ENCODE measurements at places on chromosomes 4 and X.
A peak's percentile ranks its signal among the peaks of the same experiment; 100 is the strongest.

GRCh38 chrX:14303891-14304290 is 225.4 kb upstream of the GLRA2 start:
- no peak for DNase-seq

- DNase-seq = no peak
Measured at GRCh38 chrX:100404851-100405250, 5.2 kb downstream of the PCDH19 start.

GRCh38 chr4:82005158-82005557 is 368.6 kb downstream of the HNRNPD start:
- DNase-seq = no peak

GRCh38 chr4:78058591-78059523 is 1.7 kb downstream of the FRAS1 start:
- no peak for DNase-seq

DNA sequence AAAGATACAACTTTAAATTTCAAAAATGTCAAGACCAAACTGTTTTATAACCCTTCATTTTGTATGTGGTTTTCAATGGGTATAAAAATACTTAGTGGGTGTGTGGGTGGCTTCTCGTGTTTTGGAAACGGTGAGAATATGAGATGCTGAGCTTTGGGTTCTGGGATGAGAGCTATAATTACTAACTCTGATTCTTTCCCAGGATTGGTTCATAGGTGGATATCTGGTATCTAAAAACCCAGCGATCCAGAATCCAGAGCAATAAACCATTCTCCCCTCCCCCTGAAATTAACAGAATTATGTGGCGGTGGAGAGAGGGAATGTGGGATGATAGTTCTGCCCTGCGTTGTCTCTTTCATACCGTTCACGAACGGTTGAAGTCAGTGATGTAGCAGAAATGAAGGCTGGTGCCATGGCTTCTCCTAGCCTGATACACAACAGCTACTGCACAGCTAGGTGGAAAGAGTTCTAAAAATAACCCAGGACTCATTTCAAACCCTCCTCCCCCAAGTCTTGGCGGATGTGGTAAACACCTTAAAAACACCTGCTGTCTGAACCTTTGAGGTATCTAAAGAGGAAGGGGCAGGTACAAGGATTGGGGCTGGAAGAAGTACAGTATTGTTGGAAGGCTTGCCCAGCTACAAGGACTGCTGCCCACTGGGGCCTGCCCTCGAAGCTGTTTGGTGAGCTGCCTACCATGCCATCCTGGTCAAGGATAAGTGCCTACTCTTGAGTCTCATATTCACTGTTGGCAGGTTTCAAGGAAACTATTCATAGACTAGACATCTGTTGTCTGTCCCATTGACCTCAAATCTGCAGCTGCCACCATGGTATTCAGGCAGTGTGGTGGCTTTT is 44.5 kb downstream of the SEPTIN11 start:
- DNase-seq = peak; percentile 71

DNA sequence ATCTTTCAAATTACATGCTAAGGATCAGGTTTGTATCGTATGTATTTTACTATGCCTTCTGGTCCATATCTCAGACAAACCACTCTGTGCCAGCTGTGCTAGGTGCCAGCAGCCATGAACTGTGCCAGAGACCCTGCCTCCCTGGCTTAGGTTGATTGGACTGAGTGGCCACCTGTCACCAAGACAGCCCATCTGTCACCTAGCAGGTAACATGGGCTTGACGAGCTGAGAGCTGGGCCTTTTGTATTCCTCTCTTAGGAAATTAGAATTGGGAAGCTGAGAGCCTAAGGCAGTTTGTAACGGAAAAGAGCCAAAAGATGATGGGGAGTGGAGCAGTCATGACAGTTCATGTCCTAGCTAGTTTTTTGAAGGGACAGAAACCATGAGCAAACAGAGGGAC is 42.5 kb downstream of the TMEM164 start:
- DNase-seq = no peak

DNA sequence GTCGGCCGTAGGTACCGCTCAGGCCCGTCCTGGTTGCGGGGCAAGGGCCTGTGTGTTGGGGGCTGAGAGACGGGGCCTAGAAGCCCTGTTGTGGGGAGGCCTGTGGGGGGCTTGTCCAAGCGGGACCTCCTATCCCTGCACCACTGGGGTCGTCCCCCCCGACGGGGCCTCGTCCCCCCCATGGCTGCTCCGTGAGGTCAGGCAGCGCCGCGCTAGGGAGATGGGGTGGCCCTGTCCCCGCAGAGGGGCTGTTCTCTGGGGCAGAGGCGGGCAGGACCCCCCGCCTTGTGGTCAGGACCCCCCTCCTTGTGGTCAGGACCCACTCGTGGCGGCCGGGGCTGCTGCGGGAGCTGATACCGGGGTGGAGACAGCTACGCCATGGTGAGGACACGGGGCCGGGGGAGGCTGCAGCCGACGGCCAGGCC is 12.1 kb upstream of the GTPBP6 start:
- no peak for DNase-seq

- DNase-seq = no peak
Measured at GRCh38 chr4:138450546-138451275, 208.6 kb upstream of the SLC7A11 start.

- DNase-seq = no peak
Measured at GRCh38 chr4:169663831-169664230, 43.5 kb downstream of the CLCN3 start.

- DNase-seq = no peak
Measured at GRCh38 chr4:94582517-94582916, 130.8 kb downstream of the PDLIM5 start.

GRCh38 chrX:48474127-48474526 is 1.9 kb upstream of the FTSJ1 start:
- DNase-seq = no peak

- no peak for DNase-seq
Measured at GRCh38 chrX:150958177-150958576, 25.0 kb upstream of the HMGB3 start.

DNA sequence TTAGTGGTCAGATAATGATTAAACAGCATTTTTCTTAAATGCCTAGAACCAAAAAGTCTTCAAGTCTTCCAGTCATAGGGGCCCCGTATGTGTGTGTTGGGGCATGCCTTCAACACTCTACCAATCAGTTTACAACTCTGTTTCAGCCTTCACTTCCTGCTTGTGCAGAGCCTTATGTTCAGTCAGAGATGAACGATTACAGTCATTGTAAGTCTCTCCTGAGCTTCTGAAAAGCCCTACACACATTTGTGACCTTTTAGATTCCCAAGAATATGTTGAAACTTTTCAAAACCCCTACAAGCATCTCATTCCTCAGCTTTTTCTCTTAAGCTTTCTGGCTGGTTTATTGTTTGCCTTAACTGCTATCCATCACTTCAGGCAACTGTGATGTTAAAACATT is 591.2 kb downstream of the ZNF674 start:
- no peak for DNase-seq

DNA sequence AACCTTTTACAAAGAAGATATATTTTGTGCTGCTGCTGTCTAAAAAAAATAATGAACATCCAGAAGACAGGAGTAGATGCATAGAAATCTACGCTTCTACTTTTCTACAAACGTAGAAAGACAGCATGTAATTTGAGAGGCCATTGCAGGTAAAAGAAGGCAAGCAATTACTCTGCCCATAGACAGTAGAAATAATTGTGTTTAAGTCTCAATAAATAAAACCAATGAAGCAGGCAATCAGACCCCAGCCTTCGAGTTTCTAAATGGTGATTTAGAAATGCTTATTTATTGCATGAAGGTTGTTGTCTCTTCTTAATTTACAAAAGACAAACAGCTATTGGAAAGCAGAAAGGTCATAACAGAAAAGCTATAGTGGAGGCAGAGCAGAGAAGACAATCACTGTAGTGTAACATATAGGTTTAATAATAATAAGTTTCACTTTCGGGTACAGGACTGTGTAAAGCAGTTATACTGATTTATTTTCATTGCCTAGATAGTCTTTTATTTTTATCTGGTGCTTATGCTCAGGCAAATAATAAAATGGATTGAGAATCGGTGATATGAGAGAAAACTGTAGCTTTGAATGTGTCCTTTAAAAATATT is 123.0 kb upstream of the TACR3 start:
- DNase-seq = no peak

- no peak for DNase-seq
Measured at GRCh38 chr4:157076578-157076947, 613 bp downstream of the GLRB start.

DNA sequence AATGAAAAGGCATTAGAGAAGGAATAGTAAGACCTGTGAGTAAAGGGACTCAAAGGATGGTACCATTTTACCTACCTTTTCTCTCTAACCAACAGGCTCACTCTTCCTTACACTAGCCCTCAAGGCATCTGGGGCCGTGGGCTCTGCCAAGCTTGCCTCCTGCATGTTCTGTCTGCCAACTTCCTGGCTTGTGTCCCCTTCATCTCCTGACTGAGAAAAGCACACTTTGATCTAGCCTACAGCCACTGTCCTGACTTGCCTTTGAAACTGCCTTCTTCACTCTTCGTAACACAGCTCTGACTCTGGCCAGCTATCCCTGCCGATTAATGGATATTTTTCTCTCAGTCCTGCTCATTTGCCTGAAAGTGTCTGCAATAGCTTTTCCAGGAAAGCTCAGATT is 76.5 kb downstream of the RASGEF1B start:
- DNase-seq = no peak

- no peak for DNase-seq
Measured at GRCh38 chrX:44765556-44765955, 78.3 kb upstream of the DUSP21 start.

GRCh38 chrX:41314204-41314603 is 19.8 kb upstream of the DDX3X start:
- DNase-seq = no peak

DNA sequence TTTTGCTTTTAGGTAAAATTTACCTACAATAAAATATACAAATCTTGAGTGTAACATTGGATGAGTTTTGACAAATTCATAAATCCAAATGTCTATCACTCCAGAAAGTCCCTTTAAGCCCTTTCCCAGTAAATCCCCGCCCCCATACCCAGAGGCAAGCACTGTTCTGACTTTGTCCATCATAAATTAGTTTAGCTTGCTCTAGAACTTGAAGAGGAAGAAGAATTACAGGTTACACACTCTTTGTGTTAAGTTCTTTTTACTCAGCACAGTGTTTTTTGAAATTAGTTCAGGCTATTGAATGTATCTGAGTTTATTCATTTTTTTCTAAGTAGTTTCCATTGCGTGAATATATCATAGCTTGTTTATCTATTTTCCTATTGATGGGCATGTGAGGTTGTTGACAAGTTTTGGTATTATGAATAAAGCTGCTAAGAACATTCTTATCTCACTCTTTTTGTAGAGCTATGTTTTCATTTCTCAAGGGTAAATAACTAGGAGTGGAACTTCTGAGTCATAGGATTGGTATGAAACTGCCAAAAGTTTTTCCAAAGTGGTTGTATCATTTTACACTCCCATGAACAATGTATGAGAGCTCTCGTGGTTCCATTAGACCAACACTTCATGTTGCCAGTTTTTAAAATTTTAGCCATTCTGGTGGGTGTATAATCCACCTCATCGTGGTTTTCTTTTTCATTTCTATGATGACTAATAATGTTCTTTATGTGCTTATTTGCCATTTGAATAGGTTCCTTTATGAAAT is 22.4 kb upstream of the HPSE start:
- DNase-seq = no peak

DNA sequence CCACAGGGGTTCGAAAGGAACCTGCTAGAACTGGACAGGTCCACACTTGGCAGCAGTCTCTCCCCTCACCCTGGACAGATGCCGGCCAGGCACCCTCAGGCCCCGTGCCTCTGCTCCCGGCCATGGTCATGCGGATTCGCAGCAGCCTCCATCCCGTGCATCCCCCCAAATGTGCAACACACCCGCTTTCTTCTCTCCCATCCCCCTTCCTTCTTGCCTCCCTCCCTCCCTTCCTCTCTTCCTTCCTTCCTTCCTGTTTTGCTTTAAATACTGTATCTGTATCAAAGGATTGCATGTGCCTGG is 35.0 kb upstream of the HMX1 start:
- DNase-seq = no peak

GRCh38 chrX:124010157-124010556 is 48.7 kb downstream of the STAG2 start:
- no peak for DNase-seq

- DNase-seq = no peak
Measured at GRCh38 chr4:94641702-94642560, 115.8 kb upstream of the BMPR1B start.

- DNase-seq = no peak
Measured at GRCh38 chr4:103129174-103129573, 29.5 kb upstream of the BDH2 start.

GRCh38 chrX:41332408-41333002 is 1.5 kb upstream of the DDX3X start:
- peak; percentile 44 for DNase-seq

- no peak for DNase-seq
Measured at GRCh38 chr4:22020129-22020528, 71.6 kb upstream of the KCNIP4 start.

DNA sequence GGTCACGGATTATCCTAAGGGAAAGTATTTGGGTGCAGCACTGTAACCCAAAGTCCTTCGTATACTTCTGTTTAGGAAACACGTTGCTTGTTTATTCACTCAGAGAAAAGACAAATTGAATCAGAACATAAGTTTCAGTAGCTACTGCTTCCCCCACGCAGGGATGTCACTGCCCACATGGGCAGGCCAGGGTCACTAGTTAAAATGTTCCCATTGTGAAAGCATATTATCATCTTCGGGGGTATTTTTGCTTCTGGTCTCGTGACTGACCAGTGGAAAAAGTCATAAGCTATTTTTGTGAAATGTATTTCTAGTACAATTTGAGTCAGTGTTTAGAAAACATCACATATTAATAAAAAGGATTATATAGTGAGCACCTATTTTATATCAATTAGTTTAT is 377.8 kb downstream of the PCDH7 start:
- no peak for DNase-seq

- no peak for DNase-seq
Measured at GRCh38 chr4:52939739-52940138, 77.6 kb downstream of the RASL11B start.

GRCh38 chrX:147884958-147885357 is 26.8 kb upstream of the FMR1 start:
- no peak for DNase-seq

GRCh38 chr4:10596586-10597290 is 87.8 kb downstream of the CLNK start:
- DNase-seq = no peak

DNA sequence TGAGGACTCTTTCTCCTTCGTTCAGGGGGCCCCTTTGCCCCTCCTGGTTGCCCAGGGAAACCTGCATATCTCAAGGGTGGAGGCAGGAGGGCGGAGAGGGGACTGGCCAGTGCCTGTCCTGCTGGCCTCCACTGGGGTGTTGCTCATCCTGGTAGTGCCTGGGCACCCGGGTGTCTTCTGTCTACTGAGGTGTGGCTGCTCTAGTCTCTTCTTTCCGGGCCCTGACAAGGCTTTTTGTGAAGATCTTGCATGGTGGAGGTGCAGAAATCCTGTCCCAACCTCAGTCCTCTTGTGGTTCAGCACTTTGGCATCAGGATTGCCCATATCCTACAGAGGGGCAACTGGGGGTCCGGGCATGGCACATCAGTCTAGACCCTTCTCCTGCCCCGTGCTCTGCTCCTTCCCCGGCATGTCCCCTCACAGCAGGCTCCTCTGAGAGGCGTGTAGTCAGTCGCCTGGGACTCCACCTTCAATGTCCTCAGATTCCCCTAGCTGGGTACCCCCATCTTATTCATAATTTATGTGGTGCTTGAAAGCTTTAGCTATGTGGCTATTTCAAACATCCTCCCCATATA is 1.9 kb downstream of the CCDC110 start:
- DNase-seq = no peak

GRCh38 chrX:11347300-11347699 is 54.1 kb downstream of the AMELX start:
- DNase-seq = no peak

- no peak for DNase-seq
Measured at GRCh38 chr4:137754652-137755471, 222.6 kb upstream of the PCDH18 start.
